Aorta (tissue), 5 donors: ENCODE measurements at places on chromosomes 4 and X. TPM values are rescaled to one million over a fixed set of nuclear protein-coding genes. Genes with fewer than 3 reads are reported as not detected.
A peak's percentile ranks its signal among the peaks of the same experiment; 100 is the strongest.

DNA sequence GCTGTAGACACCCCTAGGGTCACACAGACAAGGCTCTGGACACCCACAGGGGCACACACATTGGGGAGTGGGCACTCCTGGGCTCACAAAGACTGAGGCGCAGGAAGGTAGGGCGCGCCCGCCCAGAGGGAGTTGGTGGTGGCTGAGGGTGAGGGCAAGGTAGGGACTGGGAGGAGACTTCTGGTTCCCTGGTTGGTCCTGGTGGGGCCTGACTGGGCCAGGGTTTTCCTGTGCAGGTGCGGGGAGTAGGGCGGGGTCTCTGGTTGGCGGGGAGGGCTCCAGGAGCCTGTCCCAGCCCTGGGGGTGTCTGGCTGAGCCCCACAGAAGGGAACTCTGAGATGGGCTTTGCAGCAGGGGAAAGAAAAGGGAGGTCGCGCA is 6.7 kb upstream of the WAS start:
- no peak for DNase-seq

- peak; percentile 50 for DNase-seq
These were observed 477 bp downstream of the KLHL13 start for GRCh38 chrX:118115953-118116712.

- no peak for DNase-seq
These were observed 20.4 kb upstream of the BRS3 start for GRCh38 chrX:136467303-136467702.

The NHSL2 gene
- polyA plus RNA-seq: 3.0 TPM

The RTL3 gene
- 0.38 TPM for polyA plus RNA-seq

The CTAG1B gene
- not detected for polyA plus RNA-seq

GRCh38 chrX:72352786-72353185 is 47.1 kb upstream of the CITED1 start:
- DNase-seq: no peak

GRCh38 chrX:499870-500364 is 113.2 kb upstream of the PPP2R3B start:
- DNase-seq: no peak

GRCh38 chrX:148613636-148614035 is 113.2 kb downstream of the AFF2 start:
- no peak for DNase-seq

GRCh38 chrX:32137525-32137924 is 1065.7 kb upstream of the FTHL17 start:
- no peak for DNase-seq
